ENCODE measurements at places on chromosomes 6 and 20.
A peak's percentile ranks its signal among the peaks of the same experiment; 100 is the strongest.

DNA sequence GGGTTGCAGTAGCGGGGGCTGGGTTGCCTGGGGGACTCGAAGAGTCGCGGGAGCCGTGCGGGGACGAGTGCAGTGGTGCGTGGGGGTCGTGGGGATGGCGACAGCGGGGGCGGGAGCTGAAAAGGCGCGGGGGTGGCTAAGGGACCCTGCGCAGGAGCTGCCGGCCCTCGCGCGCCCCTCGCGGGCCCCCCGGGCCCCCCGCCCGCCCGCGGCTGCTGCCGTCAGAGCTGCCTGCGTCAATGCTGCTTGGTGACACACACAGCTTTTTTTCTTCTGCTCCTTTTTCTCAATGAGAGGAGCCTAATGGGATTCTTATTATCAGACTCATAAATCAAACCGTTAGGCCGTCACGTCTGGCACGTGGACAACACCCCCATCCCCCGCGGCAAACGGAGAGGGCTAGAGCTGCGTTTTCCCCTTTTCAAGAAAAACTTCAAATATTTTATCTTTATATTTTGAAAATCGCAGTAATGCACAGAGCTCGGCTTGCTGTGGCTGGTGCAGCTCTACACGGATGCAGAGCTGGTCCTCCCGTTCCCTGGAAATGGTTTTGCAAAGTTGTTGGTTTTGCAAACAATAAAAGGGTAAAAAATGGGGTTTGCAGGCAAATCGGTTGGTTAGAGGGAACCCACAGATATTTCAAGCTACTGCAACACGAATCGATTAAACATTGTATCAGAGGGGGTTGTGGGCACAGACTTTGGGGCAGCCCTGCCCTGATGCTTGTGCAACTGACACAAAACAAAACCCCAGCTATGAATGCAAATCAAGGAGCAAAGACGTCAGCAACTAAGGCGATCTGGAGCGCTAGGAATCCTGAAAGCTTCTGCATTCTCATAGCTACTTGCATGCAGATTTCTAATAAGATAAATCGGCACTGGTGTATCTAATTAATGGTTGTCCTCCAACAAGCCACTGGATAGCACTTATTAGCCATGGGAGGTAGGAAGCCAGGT, 161.4 kb downstream of the TBXT start:
- no peak for DNase-seq

DNA sequence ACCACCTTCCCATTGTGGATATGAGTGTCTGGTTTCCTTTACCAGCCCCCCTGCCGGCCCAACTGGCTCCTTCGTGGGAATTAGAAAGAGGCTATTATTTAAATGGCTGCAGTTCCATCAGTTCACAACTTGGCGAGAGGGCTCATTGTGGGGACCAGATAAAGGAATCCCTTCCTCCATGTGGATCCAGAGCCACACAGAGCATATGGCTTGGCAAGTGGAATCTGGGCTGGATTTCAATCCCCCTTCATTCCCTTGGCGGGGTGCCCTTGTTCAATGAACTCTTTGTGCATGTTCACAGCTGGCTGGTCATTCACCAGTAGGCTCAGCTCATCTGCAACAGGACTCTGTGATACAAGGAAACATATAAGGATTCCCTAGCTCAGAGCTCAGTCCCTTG, 140.6 kb downstream of the OPN5 start:
- DNase-seq = no peak

DNA sequence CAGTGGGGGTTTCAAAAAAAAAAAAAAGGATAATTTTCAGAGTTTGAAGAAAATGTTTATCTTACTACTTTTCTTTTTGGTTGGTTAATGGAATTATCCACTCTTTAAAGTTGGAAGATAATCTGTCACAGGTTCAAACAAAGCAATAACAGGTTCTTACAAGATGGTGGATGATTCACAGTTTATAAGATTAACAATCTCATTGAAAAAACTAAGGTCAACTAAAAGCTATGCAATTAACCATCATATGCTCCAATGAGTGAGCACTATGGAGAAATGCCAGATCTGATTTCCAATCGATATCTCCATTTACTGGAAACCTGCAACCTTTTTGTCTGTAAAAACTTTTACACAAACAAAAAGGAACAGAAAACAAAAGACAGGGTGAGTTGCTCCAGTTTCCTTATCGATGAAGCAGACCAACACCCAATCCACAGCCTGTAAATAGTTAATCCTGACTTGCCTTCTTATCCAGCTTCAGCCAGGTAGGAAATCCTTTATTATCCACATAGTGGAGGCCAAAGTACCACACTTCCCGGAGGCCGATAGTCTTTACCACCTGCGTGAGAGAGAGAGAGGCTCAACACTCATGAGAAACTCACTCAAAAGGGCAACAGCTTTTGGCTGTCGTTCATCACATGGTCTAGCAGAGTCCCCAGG, 32.4 kb downstream of the EZR start:
- DNase-seq = no peak

- DNase-seq = no peak
Observed at GRCh38 chr20:6185268-6185667, 62.4 kb upstream of the FERMT1 start.

- peak; percentile 69 for DNase-seq
Observed at GRCh38 chr6:134178161-134179044, 126.0 kb upstream of the SLC2A12 start.

GRCh38 chr20:57399587-57400155, 8.5 kb downstream of the RBM38 start:
- DNase-seq = peak; percentile 52

DNA sequence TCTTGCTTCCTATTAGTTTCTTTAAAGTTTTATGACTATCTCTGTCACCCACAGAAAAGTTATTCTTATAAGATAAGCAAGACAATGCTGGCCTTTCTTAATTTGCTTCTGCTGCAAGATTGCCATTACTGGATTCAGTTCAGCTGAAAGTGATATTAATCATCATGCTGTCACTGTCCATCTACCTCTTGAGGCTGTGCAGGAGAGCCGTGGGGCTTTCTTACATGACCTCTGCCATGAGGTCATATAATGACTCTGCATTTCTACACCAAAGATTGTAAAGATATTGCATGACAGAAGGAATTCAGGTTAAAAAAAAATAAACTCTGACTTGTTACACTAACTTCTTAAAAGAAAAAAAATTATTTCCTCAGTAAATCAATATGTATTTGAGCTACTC, 106.9 kb downstream of the TRDN start:
- no peak for DNase-seq

DNA sequence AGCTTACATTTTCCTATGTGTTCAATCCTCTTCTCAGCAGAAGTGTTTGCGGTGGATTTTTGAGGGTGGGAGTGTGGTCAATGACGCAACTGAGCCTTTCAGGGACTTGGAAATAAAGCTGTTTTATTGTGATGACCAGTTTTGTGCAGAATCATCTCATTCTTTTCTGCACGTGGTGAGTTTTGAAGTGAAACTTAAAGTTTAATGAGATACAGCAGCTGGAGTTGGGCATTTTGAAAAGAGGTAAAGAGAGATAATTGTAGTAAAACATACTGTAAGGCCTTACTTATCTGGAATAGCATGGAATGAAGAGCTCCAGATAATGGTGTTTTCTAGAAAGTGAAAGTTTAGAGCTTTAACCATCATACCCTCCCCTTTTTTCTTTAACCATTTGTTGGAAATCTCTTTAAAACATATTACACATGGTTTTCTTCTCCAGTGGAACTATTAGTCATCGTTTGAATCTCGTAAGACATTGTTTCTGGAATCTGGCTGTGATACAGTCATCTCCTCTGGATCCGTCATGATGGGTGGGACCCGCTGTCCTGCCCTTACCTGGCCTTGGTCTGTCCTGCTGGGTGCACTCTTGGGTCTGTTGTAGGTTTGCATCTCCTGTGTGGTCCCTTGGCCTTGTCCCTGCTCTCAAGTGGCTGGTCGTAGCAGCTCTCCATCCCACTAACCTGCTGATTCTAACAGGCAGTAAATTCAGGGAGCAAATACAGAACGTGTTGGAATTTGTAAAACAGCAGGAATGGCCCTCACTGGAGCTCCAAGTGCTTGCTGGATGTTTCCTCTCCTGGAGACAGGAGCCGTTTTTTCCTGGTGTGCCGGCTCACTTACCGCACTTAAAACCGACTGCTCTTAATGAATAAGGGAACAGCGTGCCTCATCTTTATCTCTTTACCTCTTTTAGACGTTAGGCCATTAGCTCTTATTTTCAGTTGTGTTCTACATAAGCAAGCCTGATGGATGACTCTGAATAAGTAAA, 29.8 kb downstream of the UST start:
- DNase-seq = no peak

GRCh38 chr6:93419304-93420162, at the start of gene EPHA7:
Gene EPHA7 (minus strand): TSS chr6:93419559. CDS start chr6:93419341, 218 bp downstream.
- DNase-seq = peak; percentile 34

DNA sequence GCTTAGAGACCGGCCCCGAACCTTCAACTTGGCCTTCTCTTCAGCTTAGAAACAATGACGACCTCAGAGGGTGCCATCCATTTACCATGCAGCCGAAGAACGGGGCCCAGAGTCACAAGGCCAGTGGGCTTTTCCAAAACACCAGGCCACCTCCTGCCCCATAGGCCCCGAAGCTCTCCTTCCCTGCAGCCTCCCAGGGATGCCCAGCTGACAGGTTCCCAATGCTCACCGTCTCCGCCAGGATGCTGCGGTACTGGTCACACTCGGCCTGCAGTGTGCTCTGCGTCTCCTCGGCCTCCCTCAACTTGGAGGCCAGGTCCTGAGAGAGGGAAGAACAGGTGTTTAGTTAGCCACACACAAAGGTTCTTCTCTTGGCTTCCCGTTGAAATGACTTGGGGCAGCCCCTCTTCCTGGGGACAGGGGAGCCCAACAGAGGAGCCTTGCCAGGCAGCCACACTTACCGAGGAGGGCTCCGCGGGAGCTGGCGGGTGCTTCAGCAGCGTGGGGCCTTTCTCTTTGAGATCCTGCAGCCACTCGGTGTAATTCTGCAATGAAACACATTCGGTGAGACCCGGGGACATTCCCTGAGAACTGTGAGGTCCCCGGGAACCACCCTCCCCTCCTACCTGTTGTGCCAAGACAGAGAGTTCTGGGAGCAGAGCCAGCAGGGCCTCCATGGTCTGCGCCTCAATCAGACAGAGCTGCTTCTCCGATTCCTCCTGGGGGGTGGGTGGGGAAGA, 51.5 kb downstream of the DSTN start:
- no peak for DNase-seq

DNA sequence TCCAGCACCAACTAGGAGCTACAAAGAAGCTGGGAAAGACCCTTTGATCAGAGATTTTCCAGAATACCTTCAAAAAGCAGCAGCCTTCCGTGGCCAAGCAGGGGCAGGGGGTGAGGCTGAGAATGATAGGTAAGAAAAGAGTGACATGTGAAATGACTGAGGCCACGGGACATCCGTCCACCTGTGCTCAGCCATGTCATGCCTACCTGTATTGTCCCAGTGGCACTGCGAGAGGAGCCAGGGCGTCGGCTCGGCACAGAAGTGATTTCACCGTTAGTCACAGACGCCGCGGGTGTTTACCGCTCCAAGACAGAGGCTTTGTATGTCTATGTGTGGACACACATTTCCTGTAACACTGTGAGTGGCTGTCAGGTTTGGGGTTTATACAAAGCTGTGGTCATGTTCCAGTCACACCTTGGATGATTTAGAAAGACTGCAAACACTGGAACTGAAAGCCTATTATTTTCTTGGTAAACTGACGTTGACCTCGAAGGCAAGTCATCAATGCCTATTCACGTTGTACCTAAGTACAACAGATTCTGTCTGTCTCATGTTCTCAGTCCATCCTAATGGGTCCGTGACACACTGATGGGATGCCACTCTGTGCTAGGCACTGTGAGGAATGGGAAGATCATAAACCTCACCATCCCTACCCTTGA, 32.1 kb upstream of the JAG1 start:
- no peak for DNase-seq
